SK-N-MC (cell line): ENCODE measurements at places on chromosomes 1 and 21.

DNA sequence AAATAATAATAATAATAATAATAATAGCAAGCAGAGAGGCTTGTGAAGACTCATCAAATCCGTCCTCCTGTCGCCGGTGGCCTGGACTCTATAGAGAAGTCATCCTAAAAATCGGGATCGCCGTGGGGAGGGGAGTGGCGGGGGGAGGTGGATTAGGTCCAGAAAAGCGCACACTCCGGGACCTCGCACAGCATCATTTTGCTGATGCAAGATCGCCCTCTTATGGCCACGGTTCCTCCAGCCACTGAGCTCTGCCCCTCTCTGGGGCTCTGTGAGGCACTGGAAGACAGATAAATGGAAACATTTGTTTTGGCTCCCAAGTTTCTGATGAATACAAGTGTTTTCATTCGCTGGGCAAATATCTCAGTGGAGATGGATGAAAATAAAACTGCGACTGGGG, 612.0 kb downstream of the MATN1 start:
- no peak for DNase-seq

DNA sequence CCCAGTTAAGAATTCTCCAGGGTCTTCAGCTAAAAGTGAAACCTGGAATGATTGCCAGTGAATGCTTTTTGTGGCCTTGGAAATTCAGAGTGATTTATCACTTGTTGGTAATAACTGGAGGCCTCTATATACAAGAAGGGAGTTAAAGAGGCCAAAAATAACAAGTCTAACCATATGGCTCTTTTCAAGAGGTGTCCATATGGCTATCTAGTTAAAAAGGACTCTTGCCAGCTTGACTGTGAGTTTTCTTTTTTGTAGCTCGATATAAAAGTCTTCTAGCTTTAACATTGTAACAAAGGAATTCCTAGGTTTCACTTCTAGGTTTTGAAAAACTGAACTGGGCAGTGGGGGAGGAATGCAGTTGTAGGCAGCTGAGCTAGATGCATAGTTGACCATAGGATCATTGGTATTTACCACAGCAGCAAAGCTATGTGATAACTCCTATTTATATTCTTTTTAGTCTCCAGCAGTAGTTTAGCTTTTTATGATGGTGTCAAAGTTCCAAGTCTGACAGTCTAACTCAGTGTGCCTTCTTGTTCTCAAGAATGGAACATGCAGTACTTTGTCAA, 44.4 kb downstream of the CACHD1 start:
- DNase-seq: no peak

DNA sequence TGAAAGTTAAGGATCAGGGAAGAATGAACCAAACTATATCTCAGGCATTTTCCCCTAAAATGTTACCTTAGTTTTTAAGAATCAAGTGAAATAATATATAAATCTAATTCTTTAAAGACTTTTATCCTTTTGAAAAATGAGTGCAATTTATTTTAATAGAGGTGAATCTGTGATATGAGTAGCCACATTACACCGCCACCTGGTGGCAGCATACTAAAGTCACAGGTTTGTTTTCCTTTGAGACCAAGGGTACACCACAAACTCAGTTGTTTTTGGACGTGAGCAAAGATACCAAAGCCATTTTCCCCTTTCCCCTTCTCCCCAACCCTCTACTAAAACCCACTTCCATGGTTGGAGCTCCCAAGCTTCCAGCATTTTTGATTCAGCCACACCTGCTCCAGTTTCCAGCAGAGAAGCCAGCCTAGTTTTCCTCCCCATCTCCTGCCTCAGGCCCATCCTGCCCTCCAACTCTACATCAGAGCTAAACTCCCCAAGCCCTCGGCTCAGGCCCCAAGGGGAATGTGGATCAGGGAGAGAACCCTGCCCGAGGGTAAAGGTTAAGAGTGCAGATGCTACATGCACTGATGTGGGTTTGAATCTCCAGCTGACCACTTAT, 22.9 kb upstream of the LDLRAP1 start:
- no peak for DNase-seq

DNA sequence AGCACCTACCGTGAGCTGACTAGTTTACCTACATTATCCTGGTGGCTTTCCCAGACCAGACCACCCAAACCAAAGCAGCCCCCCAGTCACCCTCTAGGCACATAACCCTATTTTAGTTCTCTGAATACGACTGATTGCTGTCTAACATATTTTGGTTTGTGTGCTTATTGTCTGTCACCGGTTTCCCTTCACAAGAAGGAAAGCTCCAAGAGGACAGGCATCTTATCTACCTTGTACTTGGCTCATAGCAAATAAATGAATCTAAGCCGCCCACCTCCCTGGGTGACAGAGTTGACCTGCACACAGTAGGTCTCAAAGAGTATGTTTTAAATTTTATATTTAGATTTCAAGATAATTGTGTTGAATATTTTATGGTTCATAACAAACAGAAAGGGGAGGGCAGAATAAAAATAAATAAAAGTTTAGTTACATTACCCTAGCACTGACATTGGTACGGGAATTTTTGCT, 904 bp upstream of the PRDX6 start:
- DNase-seq: no peak

GRCh38 chr1:39996396-39997004, 41.6 kb downstream of the MFSD2A start:
- no peak for DNase-seq

GRCh38 chr1:94962409-94963265, 35.7 kb upstream of the CNN3 start:
- DNase-seq: no peak

- DNase-seq: no peak
Observed at GRCh38 chr1:162276493-162276892, 100.2 kb downstream of the SPATA46 start.

GRCh38 chr1:106063510-106063909, 993.0 kb upstream of the PRMT6 start:
- DNase-seq: no peak

DNA sequence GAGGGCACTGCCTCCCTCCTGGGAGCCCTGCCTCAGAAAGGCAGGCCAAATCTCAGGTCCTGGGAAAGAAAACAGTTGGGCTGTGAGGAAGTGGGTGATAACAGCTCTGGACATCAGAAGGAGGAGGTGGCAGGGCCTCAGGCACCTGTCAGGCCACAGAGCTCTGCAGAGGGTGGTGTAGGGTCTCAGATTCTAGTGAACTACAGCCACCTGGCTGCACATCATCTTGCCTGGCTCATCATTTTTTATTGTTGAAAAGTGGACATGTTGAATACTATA, 15.3 kb upstream of the ZNF678 start:
- no peak for DNase-seq

- DNase-seq: no peak
Observed at GRCh38 chr21:24023402-24023801, 1583.9 kb downstream of the MRPL39 start.

DNA sequence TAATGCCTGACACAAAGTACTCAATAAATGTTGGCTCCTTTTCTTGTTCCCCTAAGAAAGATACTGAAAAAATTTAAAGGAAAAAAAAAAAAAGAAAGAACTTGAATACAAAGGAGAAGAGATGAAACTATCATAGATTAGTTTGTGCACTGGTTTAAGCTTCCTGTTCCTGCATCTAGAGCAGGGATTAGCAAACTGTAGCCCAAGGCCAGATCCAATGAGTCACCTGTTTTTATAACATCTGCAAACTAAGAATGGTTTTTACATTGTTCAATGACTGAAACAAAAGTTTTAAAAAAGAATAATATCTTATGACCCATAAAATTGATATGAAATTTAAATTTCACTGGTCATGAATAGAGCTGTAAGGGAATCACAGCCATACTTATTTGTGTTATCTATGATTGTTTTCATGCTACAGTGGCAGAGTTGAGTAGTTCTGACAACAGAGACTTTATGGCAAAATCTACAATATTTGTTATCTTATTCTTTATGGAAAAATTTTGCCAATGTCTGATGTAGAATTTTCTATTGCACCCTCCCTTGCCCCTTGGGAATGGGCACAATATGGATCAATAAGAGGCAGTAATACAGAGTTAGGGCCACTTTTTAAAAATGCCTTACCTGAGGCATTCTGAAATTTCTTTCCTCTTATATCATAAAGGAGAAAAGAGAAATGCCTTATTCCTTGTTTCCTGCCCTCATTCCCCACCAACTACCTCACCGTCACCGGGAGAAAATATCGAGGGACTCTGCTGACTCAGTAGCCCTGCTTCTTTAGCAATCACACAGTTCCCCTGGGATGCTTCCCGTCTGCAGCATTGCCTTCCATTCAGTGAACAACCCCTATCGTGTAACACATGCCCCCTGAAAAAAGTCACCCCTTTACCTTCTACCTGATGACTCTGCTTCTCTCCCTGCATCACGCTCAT, 50.6 kb downstream of the WDR64 start:
- no peak for DNase-seq
